ENCODE measurements at places on chromosomes 4 and X.

- DNase-seq, result peak; percentile 62
Observed at GRCh38 chrX:119692191-119693039, 553 bp downstream of the SEPTIN6 start.

- DNase-seq, result no peak
Observed at GRCh38 chr4:7238300-7238960, 46.1 kb downstream of the SORCS2 start.

GRCh38 chr4:107349266-107349665 lies 313.2 kb upstream of the DKK2 start:
- DNase-seq, result no peak

GRCh38 chrX:142250502-142250901 lies 45.4 kb upstream of the MAGEC2 start:
- DNase-seq, result no peak

GRCh38 chrX:111353793-111354192 lies 58.2 kb downstream of the DCX start:
- DNase-seq, result no peak

DNA sequence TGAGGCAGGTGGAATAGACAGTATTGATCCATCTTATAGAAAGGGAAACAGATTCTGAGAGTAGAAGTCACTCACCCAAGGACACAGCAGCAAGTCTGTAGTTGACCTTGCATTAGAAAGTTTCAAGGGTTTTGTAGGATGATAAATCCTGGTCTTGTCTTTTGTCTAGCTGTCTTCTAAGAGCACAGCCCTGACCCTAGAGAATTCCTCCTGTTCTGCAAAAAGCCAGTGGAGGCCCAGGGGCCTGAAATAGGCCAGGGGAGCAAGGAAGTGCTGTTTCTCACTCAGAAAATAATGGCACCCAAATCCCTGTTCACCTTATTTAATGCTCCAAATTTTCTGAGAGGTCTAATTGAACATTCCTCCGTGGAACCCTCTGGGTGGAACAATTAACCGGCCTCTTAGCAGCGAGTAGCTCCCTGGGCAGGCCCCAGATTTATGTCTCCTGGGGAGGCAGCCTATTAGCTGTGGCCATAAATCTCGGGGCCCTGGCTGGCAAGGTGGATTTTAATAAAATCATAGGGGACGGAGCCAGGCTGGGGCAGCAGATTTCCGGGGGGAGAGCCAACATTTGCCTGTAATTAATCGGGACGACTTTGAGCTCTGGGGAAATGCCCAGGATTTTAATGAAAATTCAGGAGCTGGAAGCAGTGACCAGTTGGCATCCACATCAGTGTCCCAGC lies 49.2 kb upstream of the MSX1 start:
- no peak for DNase-seq

DNA sequence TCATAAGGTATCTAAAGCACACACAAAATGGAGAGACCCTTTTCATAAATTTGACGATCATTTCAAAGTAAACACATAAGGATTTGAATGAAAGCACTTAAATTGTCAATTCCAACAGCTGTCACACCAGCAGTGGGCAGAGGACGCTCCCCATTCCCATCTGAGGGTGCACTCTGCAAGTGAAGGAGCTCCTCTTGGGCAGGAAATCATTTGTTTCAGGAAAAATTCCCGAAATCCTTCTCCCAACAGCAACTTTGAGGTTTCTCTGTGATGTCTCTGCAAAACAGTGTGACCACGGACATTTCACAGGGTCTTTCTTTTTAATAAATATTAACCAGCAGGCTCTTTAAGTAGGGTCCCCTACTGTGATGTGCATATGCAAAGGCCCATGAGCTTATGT lies 111.0 kb downstream of the EPHA5 start:
- DNase-seq, result no peak

DNA sequence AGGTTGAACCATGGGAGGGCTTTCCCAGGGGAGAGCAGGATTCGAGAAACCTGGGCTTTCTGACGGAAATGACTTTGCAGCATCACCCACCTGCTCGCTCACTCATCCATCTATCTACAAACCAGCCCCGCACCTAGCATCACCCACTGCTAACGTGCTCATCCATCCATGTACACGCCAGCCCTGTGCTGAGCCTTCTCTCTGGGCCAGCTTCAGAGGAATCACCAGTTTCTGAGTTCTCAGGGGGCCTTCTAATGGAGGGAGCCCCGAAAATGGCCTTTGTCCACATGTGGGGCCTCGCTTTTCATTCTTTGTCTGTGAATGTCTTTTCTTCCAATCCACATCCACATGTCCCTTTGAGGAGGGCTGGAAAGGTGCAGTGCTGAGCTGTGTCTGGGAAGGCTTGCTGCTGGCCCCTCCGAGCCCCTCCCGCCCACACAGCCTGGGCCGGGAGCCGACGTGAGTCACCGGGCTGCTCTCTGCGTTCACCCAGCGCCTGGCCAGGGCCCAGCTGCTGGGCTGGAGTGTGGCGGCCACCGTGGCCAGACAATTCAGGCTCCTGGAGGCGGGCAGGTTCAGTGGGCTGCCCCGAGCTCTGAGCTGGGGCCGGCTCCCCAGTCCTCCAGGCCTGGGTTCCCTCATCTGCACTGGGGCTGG lies 14.7 kb downstream of the SORCS2 start:
- peak; percentile 85 for DNase-seq

DNA sequence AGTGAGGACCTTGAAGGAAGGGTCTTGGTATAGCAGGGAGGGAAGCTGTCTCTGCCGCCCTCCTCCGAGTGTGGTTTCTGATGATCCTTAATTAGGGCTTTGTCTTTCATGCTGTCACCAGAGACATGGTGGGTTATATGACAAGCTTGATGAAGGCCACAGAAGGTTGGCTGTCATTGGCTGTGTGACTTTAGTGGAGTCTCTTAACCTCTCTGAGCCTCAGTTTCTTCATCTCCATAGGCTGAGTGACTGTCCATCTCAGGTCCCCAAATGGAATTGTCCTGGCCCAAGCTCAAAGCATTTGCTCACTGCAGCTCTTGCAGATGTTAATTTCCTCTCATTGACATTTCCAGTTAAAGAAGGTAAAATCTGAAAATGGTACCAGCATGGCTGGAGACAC lies 16.6 kb upstream of the UBA6 start:
- no peak for DNase-seq

- no peak for DNase-seq
Observed at GRCh38 chr4:99803566-99804101, 13.0 kb upstream of the DAPP1 start.

GRCh38 chr4:5385741-5386311 lies 322.5 kb downstream of the EVC2 start:
- DNase-seq, result no peak
